ENCODE measurements at places on chromosomes 5 and 9.

DNA sequence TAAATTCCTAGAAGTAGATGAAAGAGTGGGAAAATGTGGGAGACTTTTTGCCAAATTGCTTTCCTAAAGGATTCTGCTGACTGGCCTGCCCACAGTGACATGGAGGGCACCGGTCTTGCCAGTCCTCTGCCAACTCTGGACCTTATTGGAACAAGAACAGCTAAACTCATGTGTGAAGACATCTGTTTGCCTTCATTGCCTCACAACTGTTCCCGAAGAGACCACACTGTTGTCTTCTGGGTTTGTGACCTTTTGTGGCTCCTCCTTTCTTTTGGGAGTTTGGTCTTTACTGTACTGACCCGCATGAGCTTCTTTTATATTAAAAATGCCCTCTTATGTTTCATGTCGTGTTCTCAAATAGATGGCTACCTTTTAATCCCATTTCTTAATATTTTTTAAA is 16.1 kb upstream of the WNK2 start:
- no peak for DNase-seq

GRCh38 chr5:67178085-67178484 is 18.5 kb downstream of the CD180 start:
- no peak for DNase-seq

DNA sequence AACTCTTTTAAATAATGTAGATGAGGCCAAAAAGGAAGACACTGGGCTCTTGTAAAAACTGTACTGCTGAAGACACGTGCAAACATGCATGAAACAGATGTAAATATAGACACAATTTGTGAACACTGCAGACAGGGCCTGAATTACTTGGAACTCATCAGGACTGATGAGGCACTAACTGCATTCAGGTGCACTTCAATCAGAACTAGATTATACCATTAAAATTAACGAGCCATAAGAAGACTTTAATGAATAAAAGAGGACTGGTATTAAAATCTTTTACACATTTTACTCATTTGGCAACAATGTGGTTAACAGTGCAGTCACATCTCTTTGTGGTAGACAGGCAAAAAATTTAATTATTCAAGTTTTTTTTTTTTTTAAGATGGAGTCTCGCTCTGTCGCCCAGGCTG is 13.4 kb upstream of the ZCCHC9 start:
- no peak for DNase-seq

DNA sequence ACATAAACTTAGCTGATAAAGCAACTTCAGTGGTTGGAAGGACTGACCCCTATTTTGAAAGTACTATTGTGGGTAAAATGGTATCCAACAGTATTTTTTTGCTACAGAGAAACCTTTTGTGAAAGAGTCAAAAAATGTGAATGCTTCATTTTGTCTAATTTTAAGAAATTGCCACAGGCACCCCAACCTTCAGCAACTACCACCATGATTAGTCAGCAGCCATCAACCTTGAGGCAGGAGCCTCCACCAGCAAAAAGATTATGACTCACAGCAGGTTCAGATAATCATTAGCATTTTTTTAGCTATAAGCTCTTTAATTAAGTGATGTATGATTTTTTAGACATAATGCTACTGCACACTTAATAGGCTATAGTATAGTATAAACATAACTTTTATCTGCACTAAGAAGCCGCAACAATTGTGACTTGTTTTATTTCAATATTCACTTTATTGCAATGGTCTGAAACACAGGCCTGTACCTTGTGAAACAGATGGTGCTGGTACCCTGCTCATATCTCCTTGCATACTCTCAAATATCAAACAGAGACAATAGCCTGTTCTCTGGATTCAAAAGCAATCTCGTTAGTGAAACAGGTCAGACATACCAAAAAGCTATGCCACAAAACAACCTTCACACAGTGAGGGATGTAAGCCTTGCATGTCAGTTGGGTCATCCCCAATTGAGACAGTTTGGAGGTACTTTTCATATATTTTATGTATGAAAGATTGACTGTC is 261.2 kb upstream of the FAM174A start:
- no peak for DNase-seq

- DNase-seq: no peak
Measured at GRCh38 chr9:115183436-115183835, 65.5 kb upstream of the TNC start.

- DNase-seq: no peak
Measured at GRCh38 chr5:173045474-173045873, 10.7 kb upstream of the CREBRF start.

DNA sequence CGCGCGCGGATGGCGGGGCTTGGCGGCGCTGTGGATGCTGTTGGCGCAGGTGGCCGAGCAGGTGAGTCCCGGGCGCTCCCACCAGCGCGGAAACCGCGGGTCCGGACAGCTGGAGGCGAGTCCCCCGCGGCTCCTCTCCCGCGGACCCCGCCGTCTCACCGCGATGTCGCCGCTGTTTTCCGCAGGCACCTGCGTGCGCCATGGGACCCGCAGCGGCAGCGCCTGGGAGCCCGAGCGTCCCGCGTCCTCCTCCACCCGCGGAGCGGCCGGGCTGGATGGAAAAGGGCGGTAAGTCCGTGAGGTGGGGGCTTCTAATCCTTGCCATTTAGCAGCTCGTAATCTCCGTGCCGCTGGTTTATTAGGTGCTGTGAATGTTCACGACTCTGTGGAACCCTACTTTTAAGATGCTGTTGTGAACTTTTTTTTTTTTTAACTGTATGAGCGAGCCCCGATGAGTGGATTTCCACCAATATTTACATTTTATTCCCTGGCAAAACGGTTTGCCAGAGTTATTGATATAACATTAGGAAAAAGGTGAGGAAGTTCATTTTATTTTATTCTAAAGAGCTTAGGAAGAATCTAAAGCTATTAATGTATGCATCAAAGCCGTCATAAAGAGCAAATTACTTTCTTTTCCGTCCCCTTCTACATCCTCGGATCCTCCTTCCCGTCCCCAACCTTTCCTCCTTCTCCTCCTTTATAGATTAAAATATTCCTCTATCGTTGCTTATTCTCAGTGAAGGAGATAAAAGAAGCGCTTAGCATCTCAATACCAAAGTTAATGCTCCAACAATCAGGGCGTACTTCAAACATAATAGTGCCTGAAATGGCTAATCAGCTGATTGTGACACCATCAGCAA is 579 bp downstream of the ADAMTS16 start:
- DNase-seq: no peak

GRCh38 chr9:93654351-93654961 is 78.1 kb downstream of the PHF2 start:
- no peak for DNase-seq

GRCh38 chr5:139571966-139572365 is 10.8 kb downstream of the UBE2D2 start:
- no peak for DNase-seq

DNA sequence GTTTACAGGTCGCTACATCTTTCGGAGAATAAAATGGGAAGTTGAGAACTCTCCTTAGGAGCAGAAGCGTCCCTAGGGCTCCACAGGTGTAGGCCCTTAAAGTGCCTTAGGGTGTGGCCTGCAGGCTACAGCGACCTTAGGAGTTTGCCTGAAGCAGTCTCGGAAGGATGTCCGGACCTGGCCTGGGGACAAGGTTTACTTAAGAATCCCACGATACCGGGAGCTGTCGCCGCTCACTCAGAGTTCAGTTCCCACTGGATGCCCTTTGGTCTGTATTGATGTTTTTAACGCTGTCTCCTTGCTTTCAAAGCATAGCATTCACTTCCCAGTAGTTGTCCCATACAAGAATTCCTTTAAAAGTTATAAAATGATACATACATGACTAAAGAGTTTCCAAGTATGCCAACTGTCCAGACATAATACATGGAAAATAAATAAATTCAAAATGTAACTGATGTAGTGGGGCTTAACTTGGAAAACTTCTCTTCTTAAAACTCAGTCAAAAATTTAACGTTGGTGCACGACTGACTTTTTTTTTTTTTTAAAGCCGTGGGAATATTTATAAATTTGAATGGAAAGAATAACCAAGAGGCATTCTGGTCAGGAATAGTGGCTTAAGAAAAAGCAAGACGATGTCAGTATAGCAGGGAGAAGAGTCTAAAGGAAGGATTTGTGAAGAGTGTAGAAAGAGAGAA is 848 bp downstream of the RAD50 start:
- DNase-seq: no peak

- no peak for DNase-seq
Measured at GRCh38 chr9:126938327-126938726, 23.7 kb downstream of the RALGPS1 start.

GRCh38 chr5:134515801-134516200 is 9.7 kb upstream of the JADE2 start:
- no peak for DNase-seq

GRCh38 chr9:134396258-134396742 is 70.0 kb downstream of the RXRA start:
- no peak for DNase-seq

DNA sequence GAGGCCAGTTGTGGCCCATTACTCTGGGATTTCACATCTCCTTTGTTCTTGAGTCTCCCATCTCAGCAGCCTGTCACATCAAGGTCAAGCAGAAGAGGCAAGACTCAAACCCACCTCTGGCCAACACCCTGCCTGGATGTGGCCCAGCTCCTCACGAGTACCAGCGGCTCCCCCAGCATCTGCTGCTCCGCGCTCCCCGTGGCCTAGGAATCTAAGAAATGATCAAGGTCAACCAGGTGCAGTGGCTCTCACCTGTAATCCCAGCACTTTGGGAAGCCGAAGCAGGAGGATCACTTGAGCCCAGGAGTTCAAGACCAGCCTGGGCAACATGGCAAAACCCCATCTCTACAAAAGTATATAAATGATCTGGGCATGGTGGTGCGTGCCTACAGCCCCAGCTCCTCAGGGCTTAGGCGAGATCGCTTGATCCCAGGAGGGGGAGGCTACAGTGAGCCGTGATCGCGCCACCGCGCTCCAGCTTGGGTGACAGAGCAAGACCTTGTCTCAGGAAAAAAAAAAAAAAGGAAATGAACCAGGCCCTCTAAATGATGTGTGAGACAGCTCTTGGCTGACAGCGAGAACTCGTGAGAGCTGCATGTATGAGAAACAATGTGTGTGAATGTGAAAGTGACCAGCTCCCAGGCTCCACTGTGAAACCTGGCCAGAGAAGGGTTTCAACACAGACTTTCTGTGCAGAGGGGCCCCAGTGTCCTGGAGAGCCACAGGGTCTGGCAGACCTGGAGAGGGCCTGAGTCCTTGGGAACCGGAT is 61.6 kb upstream of the ANGPTL2 start:
- no peak for DNase-seq

GRCh38 chr5:53997736-53998627 is 312.4 kb downstream of the ARL15 start:
- DNase-seq: no peak

- no peak for DNase-seq
Measured at GRCh38 chr9:91839926-91840465, 110.0 kb downstream of the ROR2 start.

DNA sequence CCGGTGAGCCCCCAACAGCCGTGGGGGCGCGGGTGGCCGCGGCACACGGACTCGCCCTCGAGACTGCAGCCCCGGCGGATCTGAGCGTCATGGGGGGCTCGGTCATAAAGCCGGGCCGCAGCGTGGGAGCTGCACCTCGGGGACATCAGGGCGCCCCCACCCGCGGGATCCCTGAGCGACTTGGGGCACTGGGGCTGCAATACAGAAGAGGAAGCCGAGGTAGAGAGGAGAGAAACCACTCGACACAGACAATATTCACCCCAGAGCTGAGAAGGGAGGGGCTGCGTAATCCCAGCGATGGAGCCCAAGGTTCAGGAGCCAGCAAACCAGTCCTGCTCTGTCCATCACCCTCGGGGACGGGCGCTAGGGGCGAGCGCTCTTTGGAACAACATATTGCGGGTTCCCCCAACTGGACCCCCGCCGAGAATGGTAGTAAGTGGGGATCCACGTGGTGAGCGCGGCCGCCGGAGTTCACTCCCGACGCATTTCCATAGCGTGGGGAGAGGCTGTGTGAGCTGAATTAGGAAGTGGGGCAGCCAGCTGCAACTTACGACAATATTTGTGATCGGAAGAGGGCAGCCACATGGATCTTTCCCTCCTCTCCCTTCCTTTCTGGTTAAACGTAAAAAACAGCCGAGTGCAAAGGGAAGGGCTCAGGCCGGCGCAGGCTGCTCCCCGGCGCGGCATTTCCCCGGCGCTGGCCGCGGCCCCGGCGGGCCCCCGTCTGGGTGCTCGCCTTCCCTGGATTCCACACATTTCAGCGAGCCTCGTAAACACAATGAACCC is 9.9 kb downstream of the PTCH1 start:
- DNase-seq: no peak

DNA sequence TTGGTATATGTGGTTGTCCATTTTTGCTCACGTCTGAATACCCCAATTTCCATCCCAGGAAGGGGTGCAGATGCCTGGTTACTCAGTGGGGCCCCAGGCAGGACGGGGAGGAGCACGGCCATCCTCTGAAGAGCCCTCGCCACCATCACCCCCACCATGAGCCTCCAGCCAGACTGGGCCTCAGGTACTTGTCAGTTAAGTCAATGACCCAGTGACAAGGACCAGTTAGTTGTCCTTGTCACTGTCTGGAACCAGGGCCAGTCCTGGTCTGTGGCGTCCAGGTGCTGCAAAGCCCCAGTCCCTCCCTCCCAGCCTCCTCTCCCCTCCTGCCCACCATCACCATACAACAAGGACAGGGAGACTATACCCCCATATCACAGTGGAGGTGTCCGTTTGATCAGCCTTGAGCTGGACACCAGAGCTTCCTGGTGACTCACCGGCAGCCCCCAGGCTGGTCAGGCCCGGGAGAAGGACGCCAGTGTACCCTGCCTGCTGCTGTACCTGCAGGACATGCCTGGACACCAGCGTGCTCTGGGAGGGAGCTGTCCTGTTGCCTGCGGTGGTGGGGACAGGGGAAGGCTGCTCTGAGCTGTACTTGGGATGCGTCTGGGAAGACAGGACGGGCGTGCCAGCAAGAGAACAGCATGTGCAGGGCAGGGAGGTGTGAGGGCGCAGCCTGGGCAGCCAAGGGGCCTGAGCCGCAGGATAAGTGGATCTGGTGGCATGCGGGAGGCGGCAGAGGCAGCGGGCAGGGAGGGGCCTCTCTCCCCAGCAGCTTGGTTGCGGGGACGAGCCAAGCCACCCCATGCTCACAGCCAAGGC is 32.6 kb upstream of the TTLL11 start:
- no peak for DNase-seq

Measured in amniotic stem cell (primary cell).